Activated naive CD8-positive, alpha-beta T cell treated with anti-CD3 and anti-CD28 coated beads for 36 hours (primary cell): ENCODE measurements at places on chromosomes 4 and X.

GRCh38 chr4:167578906-167579305 lies 344.6 kb upstream of the SPOCK3 start:
- DNase-seq, result no peak

DNA sequence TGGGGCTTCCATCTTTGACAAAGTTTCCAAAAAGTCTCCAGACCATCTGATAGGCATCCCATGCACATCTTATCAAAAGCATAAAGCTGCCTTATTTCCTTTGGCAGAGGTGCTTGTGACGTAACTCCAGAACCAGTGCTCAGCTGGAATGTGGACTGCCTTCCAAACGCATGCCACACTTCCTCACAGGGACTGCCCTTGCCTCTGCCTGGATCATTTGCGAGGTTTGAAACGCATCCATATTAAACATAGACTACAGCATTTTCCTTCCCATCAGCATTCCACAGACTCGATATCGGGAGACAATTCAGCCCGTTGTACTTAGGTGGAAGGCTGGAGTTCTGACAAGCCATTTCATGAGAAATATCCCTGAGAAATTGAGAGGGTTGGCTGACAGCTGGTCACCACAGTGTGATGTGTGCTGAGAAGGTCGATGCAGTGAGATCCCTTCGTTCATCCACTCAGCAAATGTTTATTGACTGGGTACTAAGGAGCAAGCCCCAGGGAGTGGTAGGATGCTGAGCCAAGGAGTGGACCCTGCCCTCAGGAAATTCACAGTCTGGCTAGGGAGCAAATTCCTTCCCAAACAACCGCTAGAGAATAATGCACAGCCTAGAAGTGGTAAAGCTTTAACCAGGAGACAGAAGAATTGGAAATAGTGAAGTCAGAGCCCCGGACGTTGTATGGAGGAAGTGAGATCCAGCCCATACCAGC lies 376.0 kb downstream of the BCOR start:
- DNase-seq, result no peak

GRCh38 chrX:2677764-2678163 lies 13.3 kb upstream of the CD99 start:
- no peak for DNase-seq

GRCh38 chrX:56029691-56030090 lies 202.5 kb upstream of the KLF8 start:
- DNase-seq, result no peak

DNA sequence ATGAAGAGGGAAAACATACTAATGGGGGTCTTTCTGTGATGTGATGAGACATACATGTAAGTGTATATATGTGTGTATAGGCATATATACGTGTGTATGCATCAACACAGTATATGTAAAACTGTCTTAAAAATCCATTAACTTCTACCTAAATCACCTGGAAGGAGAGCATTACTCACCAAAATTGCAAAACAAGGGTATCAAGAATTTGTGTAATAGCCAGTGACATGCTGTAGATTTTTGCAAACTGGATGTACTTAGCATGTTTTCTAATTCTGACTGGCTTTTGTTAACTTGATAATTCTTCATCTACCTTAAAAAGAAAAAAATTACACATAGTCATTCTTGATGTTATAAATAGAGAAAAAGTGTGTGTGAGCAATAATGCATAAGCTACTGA lies 104.7 kb downstream of the PRRG1 start:
- DNase-seq, result no peak

DNA sequence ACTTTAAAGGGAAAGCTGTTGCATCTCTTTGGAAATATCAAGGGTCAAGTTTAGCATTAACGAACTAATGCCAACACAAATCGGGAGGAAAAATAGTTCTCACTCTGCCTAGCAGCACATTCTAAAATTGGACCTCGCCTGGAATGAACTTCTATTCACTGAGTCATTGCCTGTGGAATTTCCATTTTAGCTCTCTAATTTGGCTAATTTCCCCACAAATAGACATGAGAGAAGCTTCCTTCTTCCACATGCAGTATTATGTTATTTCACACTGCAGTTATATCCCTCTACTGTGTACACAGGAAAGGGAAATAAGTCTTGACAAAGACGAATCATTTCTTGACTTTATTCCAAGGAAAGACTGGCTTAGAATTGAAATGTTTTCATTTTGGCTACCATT lies 9.3 kb downstream of the ZXDA start:
- no peak for DNase-seq

DNA sequence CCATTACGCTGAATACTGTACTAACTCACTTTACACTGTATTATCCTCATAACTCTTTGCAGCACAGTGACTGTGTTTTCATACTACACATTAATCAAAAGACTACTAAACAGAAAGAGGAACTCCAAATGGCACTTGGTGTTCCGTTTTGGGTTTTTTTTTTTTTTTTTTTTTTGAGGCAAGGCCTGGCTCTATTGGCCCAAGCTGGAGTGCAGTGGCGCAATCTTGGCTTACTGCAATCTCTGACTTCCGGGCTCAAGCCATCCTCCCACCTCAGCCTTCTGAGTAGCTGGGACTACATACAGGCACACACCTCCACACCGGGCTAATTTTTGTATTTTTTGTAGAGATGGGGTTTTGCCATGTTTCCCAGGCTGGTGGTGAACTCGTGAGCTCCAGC lies 10.7 kb downstream of the KLHL8 start:
- peak; percentile 24 for DNase-seq

DNA sequence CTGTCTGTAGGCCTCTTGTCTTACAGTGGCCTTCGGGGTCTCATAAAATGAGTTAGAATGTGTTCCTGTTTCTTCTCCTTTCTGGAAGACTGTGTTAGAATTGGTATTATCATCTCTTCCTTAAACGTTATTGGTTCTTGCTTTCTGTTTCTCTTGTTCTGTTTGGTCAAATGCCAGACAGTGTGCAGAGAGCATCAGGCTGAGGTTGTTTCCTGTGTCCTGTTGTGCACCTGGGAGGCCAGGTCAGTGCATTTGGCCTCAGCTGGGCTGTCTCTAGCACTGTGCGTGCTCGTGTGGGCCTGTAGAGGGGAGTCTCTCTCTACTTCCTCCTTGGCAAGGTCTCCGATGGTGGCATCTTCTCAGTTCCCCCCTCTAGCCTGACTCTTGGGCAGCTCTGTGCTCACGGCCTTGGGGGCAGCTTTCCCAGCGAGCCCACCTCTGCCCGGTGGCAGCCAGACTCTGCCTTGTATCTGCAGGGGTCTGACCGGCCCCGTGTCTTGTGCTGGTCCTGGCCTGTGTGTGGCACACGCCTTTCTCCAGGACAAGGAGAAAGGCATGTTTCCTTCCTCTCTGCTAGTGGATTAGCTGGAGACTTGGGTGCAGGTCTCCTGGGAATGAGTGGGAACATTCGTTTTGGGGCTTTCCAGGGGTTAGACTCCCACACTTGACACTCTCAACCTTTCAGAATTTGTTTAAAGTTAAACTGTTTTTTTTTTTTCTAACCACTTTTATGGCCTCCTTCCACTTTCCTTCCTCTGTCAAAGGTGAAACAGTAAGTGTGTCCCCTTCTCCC lies 62.3 kb downstream of the FAM193A start:
- no peak for DNase-seq

GRCh38 chr4:123418351-123418931 lies 21.8 kb downstream of the SPRY1 start:
- no peak for DNase-seq

DNA sequence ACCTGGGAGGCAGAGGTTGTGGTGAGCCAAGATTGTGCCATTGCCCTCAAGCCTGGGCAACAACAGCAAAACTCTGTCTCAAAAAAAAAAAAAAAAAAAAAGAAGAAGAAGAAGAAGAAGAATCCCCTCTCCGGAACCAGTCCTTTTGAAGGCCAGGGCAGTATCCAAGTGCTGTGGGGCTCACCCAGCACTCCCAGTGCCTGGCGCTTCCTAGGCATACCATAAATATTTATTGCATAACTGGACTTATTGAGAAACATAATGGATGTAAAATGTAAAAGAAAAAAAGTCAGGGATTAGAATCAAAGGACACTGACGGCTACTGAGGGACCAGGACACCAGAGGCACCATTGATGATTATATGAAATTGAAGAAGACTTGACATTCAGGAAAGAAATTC lies 162.1 kb upstream of the KIT start:
- no peak for DNase-seq

DNA sequence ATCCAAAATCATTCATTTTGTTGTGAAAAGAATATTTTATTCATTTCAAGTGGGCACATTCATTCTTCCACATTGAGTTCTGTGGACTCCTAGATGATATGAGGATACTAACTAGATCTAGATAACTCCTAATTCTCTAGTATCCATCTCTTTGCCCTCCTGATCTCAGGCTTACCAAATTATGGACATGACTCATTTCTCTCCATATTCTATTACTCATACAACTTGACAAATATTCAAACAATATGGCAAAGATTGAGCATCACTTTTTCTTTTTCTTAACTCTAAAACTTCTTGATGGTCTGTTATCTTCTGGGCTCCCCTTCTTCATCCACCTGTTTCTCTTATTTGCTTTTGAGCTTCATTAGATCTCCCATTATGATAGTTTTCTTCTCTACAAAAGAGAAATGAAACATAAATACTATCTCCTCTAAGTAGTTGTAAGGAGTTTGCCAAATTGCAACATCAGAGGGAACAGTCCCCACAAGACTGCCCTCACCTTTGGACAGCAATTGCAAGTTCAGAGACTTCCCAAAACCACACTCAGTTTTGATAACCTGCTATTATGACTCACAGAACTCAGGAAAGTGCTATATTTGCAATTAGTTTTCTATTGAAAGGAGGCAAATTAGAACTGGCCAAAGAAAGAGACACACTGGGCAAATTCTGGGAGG lies 422.9 kb downstream of the SPRY1 start:
- no peak for DNase-seq

- DNase-seq, result no peak
These were observed 42.3 kb downstream of the SHOX start for GRCh38 chrX:672931-673330.

- no peak for DNase-seq
These were observed 23.7 kb downstream of the NEUROG2 start for GRCh38 chr4:112492321-112492720.

DNA sequence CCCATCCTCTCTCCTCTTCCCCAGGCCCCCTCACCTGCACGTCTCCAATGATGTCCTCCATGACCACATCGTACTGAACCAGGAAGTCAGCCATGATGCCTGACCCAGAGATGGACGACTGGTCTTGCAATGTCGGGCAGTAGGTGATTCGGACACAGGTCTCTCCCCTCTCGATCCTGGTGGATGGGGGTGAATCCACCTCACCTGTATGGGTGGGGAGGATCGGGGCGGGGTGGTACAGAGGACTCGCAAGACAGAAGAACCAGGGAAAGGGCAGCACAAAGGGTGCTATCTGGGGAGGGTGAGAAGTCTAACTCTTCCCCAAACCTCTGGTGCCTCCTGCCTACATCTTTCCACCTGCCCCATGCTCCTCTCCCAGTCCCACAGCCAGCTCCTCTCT lies 9.6 kb downstream of the ITIH6 start:
- no peak for DNase-seq

DNA sequence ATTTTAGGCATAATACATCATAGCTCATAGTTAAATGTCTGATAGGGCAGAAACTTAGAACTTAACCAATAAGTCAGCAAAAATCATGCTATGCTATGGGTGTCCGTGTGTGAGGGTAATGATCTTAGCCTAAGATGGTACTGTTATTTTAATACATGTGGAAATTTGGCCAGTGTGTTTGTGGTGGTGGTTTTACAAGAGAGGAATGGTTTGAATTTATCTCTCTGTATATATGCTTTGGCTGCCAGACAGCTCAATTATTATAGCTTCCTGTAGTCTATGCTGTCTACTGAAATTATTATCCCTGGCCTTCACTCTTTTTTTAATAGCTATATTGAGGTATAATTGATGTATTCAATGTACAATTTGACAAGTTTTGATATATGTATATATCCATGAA lies 21.3 kb downstream of the ZNF330 start:
- DNase-seq, result no peak

GRCh38 chrX:52990848-52991247 lies 32.5 kb upstream of the FAM156A start:
- no peak for DNase-seq

- no peak for DNase-seq
These were observed 15.4 kb downstream of the AFP start for GRCh38 chr4:73451404-73451803.

DNA sequence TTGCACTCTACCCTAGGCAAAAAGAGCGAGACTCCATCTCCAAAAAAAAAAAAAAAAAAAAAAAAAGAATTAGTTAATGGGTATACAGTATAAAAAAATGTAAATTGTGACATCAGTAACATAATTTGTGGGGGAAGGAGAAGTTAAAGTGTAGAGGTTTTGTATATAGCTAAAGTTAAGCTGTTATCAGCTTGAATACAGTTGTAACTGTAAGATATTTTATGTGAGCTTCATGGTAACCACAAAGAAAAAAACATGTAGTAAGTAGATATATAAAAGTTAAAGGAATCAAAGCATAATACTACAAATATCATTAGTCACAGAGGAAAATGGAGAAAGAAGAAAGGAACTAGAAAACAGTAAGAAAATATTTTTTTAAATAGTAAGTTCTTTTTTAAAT lies 53.2 kb upstream of the EPGN start:
- DNase-seq, result no peak
